Trophoblast cell (in vitro differentiated cells and primary cell): ENCODE measurements at places on chromosomes 6 and 20.

DNA sequence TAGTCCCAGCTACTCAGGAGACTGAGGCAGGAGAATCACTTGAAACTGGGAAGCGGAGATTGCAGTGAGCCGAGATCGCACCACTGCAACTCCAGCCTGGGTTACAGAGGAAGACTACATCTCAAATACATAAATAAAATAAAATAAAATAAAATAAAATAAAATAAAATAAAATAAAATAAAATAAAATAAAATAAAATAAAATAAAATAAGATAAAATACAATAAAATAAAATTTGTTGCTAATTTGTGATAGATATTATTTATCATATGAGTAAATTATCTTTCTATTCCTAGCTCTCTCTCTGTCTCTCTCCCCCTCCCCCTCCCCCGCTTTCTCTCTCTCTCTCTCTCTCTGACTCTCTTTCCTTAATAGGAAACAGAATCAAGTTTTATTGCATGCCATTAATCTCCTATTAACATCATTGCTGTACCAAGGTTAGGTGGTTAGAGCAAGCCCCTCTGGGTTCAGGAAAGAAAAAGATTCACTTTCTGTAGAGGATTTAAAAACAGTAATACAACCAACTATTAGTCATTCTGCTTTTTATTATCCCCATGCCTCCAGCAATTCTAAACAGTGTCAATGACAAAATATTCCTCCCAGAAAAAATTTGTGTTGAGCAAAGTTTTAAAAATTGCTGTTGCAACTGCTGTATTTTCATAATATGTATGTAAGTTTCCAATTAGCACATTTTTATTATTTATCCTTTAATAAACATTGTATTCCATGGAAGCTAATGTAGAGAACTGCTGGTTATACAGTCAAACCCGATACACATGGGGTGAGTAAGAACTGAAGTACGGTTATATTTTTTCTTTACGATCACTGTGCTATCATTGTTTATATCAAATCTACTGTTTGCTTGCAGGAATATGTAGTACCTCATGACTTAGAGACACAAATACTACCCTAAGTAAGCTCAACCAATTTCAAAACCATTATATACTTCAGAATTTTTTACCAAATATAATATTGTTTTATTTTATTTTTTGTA, 22.1 kb downstream of the BMP5 start:
- no peak for DNase-seq

DNA sequence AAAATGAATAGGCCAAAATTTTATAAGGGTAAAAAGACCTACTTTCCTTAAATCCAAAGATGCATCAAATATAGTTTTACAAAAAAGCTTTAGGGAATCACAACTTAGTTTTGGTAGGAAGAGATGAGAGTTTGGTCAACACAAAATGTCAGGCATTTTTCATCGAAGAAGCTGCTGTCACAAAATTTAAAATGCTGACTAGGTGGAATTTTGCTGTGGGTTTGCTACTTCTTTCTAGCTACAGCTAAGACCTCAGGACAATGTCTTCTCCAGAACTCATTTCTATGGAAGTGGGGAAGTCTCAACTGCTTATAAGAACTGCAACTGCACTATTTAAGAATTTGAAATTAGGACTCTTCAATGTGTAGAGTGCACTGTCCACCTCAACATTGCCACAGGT, 351.1 kb downstream of the HAO1 start:
- DNase-seq: no peak

DNA sequence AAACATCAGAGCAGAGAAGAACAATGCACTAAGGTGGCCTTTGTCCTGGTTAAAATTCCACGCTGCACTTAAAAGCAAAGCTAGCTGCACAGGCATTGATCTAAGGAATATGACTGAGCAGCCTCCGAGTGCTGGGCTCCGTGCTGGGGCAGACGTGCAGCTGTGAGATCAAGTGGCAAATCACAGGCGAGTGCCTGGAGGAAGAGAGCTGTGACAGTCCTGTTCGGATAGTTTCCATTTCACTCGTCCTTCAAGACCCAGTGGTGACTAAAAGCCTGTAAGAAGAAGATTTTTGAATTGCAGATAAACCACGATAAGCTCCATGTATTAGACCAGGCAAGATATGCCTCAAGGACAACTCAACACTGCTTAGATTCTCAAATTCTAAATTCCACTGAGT, 247.9 kb downstream of the ANKRD60 start:
- DNase-seq: peak; percentile 91

DNA sequence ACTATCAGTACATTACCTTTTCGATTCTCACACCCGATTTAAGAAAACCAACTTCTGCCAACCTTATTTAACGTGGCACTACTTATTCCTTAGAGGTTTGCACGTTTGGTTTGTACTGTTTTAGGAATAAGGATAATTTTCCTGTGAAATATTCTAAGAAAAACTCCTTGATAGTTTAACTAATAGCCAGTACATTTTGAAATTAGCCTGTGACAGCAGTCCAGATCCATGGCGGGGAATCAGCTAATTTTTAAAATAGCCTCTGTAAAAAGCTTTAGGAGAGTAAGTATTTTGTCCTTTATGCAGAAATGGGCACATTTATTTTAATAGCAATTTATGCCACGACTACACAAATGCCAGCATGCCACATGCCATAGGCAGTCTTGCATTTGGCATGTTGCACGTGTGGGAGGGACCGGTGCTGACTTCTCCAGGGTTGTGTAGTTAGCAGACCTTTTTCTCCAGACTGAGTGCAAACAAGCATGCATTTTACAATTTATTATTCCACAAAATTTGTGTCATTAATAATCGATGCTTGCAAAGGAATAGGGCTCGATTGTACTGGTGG, 6.2 kb downstream of the FOXC1 start:
- DNase-seq: no peak

GRCh38 chr20:53597521-53598120, 4.0 kb upstream of the ZNF217 start:
- no peak for DNase-seq

DNA sequence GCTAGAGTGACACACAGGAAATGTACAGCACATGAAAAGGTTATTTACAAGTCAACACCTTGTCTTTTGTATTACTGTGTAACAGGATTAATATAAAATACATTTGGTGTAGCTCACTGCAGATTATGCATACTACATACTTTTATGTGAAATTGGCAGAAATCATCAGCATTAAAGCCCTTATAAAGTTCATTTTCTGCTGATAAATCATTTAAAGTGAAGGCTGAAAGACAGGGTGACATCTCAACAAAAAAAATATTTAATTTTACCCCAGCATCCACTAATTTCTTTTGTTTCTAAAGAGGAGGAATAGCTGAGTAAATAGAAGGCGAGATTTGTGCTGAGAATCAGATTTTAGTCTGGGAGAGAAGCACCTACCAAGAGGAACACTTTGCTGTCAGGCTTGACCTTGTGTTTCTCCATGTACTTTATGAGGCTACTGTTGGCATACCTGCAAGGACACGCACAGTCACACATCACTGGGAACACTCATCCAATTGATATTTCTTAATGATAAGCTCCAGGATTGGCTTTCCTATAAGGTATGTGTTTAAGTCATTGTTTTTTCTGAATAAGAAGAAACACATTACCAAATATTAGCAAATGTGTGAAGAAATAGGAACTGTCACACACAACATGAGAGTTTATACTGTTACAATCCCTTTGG, 146.6 kb upstream of the SLC22A16 start:
- peak; percentile 12 for DNase-seq

- no peak for DNase-seq
Observed at GRCh38 chr6:25034431-25034921, 98.7 kb upstream of the RIPOR2 start.

GRCh38 chr6:15322781-15323536, 77.1 kb downstream of the JARID2 start:
- DNase-seq: peak; percentile 84

GRCh38 chr20:43749734-43750294, 23.0 kb upstream of the GTSF1L start:
- peak; percentile 77 for DNase-seq

DNA sequence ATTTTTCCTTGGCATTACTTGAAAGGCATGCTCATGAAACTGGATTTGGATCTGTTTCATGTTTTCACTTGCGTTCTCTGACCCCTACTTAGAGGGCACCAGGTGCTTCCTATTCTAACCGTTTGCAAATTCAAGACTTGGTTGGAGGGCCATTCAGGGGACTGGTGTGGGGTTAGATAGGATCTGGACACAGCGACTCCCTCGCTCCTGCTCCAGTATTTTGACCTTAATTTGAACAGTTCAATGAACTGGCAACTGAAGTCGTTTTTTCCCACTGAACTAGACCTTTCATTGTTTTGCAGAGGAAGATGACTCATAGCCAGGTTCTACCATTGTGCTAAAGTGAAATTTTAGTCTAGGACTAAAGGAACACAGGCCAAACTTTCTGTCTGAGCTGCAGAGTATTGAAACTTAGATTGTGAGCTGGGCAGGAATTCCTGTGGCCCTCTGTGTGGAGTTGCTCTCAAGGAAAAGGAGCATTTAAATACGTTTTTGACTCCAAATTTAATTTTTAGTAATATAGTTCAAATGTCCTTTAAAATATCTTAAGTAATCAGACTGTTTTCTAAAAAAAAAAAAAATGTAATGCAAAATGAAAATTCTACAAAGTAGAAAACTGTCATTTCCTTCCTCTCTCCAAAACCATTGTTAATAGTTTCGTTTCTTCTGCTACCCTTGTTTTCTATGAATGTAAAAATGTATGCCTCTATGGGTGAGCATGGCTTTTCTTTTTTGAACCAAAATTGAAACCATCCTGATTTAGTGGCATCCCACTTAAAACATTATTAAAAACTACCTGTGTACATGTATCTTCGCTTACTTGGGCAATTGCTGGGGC, 64.8 kb downstream of the UTRN start:
- no peak for DNase-seq

GRCh38 chr6:39108041-39108839, 6.7 kb downstream of the SAYSD1 start:
- DNase-seq: peak; percentile 35

DNA sequence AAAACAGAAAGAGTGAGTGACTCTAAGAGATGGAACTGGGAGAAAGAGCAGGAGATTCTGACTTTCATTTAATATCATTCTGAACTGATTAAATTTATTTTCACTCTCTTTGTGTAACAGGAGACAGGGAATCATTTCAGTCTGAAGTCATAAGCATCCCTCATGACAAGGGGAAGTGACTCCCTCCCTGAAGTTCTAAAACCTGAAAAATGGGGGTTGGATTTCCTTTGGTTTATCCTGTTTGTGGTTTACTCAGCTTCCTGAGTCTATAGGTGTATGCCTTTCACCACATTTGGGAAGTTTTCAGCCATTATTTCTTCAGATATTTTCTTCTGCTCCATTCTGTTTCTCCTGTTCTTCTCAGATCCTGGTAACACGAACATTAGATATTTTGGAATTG, 3.4 kb upstream of the FKBP1A start:
- DNase-seq: no peak

DNA sequence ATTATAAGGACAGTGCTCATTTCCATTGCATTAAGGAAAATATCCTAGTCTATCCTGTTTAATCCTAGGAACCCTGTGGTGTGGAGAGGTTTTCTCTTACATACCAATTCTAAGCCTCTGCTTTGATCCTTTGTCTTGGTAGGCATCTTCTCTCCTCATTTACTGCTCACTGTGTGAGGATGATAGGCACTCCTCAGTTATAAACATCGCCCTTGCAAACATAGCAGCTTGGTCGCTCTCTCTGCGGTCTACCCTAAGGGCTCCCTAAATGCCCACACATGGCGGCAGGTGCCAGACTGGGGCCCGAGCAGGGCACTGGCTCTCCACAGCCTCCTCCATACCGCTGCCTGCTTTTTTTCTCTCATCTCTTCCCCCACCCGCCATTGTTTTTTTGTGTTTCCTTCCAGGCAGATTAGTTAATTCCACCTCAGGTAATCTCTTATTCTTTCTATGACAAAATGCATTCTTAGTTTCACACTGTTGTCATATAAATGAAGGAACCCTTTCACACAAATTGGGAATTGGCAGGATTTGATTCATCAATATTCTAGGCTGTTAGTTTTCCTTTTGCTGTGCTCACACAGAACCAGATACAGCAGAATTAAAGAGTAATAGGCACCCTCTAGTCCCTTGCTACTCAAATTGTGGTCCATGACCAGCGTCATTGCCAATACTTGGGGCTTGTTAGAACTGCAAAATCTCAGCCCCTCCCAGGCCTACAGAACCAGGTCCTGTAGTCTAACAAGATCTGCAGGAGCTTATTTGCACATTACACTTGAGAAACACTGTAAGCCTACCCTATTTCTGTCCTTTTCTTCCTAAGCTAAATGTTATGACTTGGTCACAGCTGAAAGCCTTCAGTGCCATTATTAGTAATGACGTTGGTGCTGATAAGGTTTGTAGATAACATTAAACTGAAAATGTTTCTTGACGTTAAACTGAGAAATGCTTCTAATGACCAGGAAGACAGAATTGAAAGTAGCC, 36.3 kb downstream of the CARMIL1 start:
- no peak for DNase-seq

GRCh38 chr6:112005013-112005371, 48.9 kb upstream of the CCN6 start:
- no peak for DNase-seq

- DNase-seq: no peak
Observed at GRCh38 chr20:25860531-25861150, 164.0 kb upstream of the ZNF337 start.

DNA sequence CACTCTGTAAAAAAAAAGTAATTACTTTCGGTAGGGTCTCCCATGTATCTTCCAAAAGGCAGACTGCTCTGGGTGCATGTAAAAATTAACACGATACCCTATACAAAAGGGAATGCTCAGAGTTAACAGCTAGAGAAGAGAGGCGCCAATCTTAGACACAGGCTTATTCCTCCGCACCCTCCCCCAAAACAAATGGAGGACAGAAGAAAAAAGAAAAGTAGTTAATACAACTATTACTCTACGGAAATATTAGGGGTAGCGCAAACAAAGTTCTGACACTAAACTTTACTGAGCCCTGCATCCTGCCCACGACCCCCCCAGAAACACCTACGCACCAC, 331 bp upstream of the UFL1 start:
- DNase-seq: no peak

- DNase-seq: no peak
Observed at GRCh38 chr20:25224941-25225340, 22.9 kb upstream of the PYGB start.

DNA sequence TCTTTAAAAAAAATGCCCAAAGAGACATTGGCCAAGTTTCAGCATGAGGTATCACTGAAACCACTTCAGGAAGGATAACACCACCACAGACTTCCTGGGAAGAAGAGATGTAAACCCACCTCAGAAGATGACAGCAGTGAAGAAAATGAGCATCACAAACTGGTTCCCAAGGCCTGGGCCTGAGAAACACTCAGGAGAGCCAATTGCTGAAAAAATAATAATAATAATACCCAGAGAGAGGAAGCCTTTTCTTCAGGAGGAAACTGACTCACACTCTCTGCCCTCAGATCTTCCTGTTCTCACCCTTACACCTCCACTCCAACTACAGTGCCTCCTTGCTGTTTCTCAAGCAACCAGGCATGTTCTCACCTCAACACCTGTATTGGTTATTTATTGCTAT, 68.1 kb upstream of the MAFB start:
- DNase-seq: no peak
